Psoas muscle (tissue), 8 donors: ENCODE measurements at places on chromosomes 3 and 15. TPM values are rescaled to one million over a fixed set of nuclear protein-coding genes. Genes with fewer than 3 reads are reported as not detected.

GRCh38 chr3:177473184-177473583 lies 275.9 kb upstream of the TBL1XR1 start:
- no peak for DNase-seq
- H3K4me3 ChIP-seq, result no peak overlapping the region
- no peak overlapping the region for H3K27ac ChIP-seq
- H3K36me3 ChIP-seq, result no peaks in the 10 kb centered on the region
- no peaks in the 10 kb centered on the region for H3K27me3 ChIP-seq
- peaks cover 4% of the 10 kb centered on the region for H3K4me1 ChIP-seq

- H3K36me3 ChIP-seq, result no peaks in the 10 kb centered on the region
- no peak overlapping the region for H3K27ac ChIP-seq
- no peak for DNase-seq
- no peaks in the 10 kb centered on the region for H3K27me3 ChIP-seq
- no peak overlapping the region for H3K4me3 ChIP-seq
These were observed 34.3 kb upstream of the SLC25A26 start for GRCh38 chr3:66186545-66186944.

- H3K36me3 ChIP-seq, result no peaks in the 10 kb centered on the region
- H3K27me3 ChIP-seq, result no peaks in the 10 kb centered on the region
- H3K27ac ChIP-seq, result peak overlapping the region; percentile 24
- H3K4me1 ChIP-seq, result peaks cover 12% of the 10 kb centered on the region
- DNase-seq, result no peak
These were observed 13.8 kb upstream of the SEMA4B start for GRCh38 chr15:90187257-90187868.

GRCh38 chr3:46897031-46897430 lies 19.5 kb downstream of the PTH1R start:
- H3K27me3 ChIP-seq, result no peaks in the 10 kb centered on the region
- peak; percentile 8 for DNase-seq
- H3K4me1 ChIP-seq, result no peaks in the 10 kb centered on the region

GRCh38 chr15:101018016-101018415 lies 98.9 kb downstream of the LRRK1 start:
- no peaks in the 10 kb centered on the region for H3K4me1 ChIP-seq
- no peak overlapping the region for H3K27ac ChIP-seq
- H3K36me3 ChIP-seq, result no peaks in the 10 kb centered on the region
- no peak overlapping the region for H3K4me3 ChIP-seq
- no peak for DNase-seq

DNA sequence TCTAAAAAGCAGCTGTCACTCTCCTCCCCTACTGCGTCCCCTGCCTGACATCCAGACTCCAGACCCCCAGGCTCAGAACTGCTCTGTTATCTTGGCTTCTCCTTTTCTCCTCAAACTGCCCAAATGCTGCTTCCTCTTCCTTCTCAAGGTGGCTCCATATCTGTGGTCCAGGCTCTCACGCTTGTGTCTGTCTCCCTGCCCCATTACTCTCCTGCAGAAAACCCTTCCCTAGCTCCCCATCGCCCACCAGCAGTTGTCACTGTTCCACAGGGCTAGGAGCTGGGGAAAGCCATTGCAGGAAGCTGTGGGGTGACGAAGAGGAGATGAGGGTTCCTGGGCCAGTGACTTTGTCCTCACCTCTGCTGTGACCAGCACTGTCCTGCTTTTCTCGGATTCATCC lies 30.7 kb upstream of the CGNL1 start:
- H3K36me3 ChIP-seq, result no peaks in the 10 kb centered on the region
- H3K27me3 ChIP-seq, result no peaks in the 10 kb centered on the region
- DNase-seq, result no peak
- no peak overlapping the region for H3K4me3 ChIP-seq

DNA sequence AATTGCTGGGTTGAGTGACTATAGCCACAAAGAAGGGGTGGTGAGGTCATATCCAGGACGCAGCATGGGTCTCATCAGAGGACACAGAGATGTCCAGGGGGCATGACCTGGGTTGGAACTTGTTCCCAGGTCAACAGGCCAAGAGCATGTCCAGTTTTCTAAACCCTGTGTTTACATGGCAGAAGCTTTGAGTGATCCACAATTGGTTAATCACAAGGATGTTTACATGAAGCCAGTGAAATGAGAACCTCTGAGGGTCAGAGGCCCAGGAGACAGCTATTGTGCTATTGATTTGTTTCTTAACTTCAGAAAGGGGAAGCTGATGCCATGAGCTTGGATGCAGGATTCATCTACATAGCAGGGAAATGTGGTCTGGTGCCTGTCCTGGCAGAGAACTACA lies 42.2 kb upstream of the TOPBP1 start:
- no peaks in the 10 kb centered on the region for H3K27me3 ChIP-seq
- H3K36me3 ChIP-seq, result no peaks in the 10 kb centered on the region
- DNase-seq, result no peak
- H3K27ac ChIP-seq, result no peak overlapping the region
- H3K4me3 ChIP-seq, result no peak overlapping the region

- no peak overlapping the region for H3K4me3 ChIP-seq
- H3K27me3 ChIP-seq, result no peaks in the 10 kb centered on the region
- DNase-seq, result no peak
- no peaks in the 10 kb centered on the region for H3K36me3 ChIP-seq
These were observed 117.1 kb downstream of the NEK11 start for GRCh38 chr3:131143802-131144201.

DNA sequence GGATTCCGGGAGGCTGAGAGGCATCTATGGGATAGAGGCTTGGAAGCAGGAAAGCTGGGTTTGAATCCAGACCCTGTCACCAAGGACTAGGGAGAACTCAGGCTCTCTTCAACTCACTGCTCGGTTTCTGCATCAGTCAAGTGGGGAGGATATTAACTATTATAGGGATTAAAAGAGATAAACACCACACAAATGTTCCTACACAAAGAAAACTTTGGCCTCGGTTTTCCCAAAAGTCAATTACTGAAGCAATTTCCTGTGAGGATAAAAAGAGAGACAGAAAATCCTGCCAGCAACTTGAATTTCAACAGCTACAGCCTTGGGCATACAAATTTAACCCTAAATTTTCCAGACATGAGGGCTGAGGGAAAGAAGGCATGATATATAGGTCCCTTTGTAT lies 36.0 kb downstream of the ITGB5 start:
- no peak for DNase-seq
- peaks cover under 1% of the 10 kb centered on the region for H3K4me1 ChIP-seq
- H3K4me3 ChIP-seq, result no peak overlapping the region
- H3K36me3 ChIP-seq, result peaks cover 2% of the 10 kb centered on the region
- no peak overlapping the region for H3K27ac ChIP-seq

DNA sequence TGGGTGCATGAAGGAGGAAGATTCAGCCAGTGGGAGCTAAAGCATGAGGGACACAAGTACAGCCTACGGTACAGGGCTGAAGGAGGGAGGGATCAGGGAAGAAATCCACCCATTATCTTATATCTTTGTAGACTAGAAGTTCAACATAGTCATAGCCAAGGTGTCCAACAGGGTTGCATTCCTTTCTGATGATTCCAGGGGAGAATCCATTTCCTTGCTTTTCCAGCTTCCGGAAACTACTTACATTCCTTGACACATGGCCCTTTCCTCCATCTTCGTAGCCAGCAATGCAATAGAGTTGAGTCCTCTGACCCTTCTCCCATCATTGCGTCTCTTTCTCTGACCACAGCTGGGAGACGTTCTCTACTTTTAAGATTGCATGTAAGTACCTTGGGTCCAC lies 471.0 kb upstream of the SEMA6D start:
- no peaks in the 10 kb centered on the region for H3K4me1 ChIP-seq
- H3K27ac ChIP-seq, result no peak overlapping the region
- no peak overlapping the region for H3K4me3 ChIP-seq
- no peak for DNase-seq

- DNase-seq, result no peak
- H3K27ac ChIP-seq, result no peak overlapping the region
- no peaks in the 10 kb centered on the region for H3K27me3 ChIP-seq
- no peaks in the 10 kb centered on the region for H3K4me1 ChIP-seq
- no peak overlapping the region for H3K4me3 ChIP-seq
These were observed 259.2 kb downstream of the GBE1 start for GRCh38 chr3:81502236-81502635.

- peak overlapping the region; percentile 91 for H3K4me3 ChIP-seq
- no peaks in the 10 kb centered on the region for H3K36me3 ChIP-seq
These were observed 802 bp upstream of the NECTIN3 start for GRCh38 chr3:111070772-111071256.

DNA sequence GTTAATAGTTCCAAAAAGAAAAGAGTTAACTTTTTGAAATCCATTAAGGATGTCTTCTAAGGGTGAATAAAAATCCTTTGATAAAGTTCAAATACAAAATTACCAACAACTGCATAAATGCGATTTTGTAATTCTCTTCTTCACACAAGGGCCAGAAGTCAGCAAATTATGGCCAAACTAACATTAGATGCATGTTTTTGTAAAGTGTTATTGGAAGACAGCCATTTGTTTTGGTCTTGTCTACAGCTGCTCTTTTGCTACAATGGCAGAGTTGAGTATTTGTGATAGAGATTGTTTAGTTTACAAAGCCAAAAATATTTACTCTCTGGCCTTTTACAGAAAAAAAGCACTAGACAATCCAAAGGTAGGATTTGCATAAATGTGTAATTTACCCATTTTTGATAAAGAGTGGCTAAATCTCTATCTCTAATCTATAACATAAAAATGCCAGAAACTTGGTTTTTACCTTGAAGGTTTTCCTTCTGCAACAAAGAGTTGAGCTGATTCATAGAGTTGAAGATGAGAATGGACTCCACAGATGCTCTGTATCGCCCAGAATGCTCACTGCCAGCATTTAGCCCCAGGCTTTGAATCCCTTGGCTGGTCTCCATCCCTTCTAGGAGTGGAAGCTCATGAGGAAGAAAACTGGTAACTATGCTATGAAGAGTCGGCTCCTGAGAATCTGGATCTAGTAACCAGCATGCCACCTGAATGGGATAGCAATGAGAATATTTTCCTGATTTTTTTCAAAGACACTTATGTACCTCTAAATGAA lies 64.5 kb downstream of the POLQ start:
- no peak for DNase-seq
- no peaks in the 10 kb centered on the region for H3K27me3 ChIP-seq
- H3K36me3 ChIP-seq, result no peaks in the 10 kb centered on the region
- H3K27ac ChIP-seq, result no peak overlapping the region
- no peaks in the 10 kb centered on the region for H3K4me1 ChIP-seq
- no peak overlapping the region for H3K4me3 ChIP-seq

DNA sequence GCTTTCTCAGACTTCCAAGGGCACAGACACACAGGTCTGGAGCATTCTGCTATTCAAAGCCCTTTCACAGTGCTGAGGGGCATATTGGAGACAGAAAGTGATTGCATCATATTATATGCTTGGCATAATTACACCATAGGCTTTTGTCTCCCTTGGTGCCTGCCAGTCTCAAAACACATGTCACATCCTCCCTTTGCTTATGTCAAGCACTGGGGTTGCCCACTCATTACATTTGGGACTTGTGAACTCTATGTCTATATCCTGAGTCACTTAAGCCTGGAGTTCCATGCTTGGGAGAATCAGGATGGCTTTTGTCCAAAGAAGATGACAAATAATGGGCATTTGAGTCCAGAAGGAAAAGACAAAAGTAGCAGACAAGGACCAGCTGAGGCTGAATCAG lies 12.3 kb upstream of the PDZRN3 start:
- no peak overlapping the region for H3K27ac ChIP-seq
- H3K27me3 ChIP-seq, result no peaks in the 10 kb centered on the region
- no peaks in the 10 kb centered on the region for H3K4me1 ChIP-seq
- DNase-seq, result no peak

GRCh38 chr15:44317423-44318058 lies 29.0 kb downstream of the GOLM2 start:
- H3K4me3 ChIP-seq, result no peak overlapping the region
- H3K36me3 ChIP-seq, result no peaks in the 10 kb centered on the region
- H3K4me1 ChIP-seq, result no peaks in the 10 kb centered on the region
- H3K27ac ChIP-seq, result no peak overlapping the region
- DNase-seq, result no peak

DNA sequence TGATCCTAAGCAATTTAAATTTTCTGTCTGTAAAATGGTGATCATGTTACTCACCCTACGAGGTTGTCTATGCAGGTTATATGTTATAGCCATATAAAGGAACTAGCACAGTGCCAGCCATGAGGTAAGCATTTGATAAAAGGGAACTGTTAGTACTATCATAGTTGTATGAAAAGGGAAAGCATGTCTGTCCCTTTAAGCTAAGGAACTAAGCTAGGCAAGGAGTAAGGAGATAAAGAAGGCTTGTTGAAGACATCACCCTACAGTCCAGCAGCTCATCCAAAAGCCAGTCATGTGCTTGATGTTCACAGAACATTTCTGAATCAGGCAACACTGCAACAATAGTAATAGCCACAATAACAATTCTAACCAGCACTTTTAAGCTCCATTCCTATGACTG lies 243.9 kb downstream of the ZBTB20 start:
- H3K27me3 ChIP-seq, result no peaks in the 10 kb centered on the region
- H3K36me3 ChIP-seq, result no peaks in the 10 kb centered on the region
- H3K4me1 ChIP-seq, result peaks cover 29% of the 10 kb centered on the region
- no peak overlapping the region for H3K4me3 ChIP-seq
- peak overlapping the region; percentile 42 for H3K27ac ChIP-seq

GRCh38 chr3:46883054-46883829 lies 5.7 kb downstream of the PTH1R start:
- peak overlapping the region; percentile 71 for H3K4me3 ChIP-seq
- H3K4me1 ChIP-seq, result peaks cover 4% of the 10 kb centered on the region
- DNase-seq, result no peak
- no peak overlapping the region for H3K27ac ChIP-seq
- peaks cover 42% of the 10 kb centered on the region for H3K27me3 ChIP-seq
- no peaks in the 10 kb centered on the region for H3K36me3 ChIP-seq

- peaks cover 20% of the 10 kb centered on the region for H3K27me3 ChIP-seq
- H3K27ac ChIP-seq, result no peak overlapping the region
- no peaks in the 10 kb centered on the region for H3K4me1 ChIP-seq
- no peak overlapping the region for H3K4me3 ChIP-seq
- H3K36me3 ChIP-seq, result no peaks in the 10 kb centered on the region
These were observed 23.2 kb upstream of the LCTL start for GRCh38 chr15:66588971-66589370.

DNA sequence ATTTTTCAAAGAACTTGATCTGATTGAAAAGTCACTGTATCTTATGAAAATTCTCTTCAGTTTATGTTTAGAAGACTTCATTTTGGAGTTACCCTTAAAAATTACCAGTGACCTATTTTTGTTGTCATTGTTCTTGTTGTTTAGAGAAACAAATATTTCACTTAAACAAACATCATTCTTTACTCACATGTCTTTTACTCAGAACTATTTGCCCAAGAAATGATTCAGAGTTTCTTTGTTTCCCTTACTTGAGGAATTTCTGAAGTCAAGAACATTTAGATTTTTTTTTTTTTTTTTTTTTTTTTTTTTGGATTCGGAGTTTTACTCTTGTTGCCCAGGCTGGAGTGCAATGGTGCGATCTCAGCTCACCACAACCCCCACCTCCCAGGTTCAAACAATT lies 259.6 kb upstream of the UBE2E1 start:
- H3K27me3 ChIP-seq, result no peaks in the 10 kb centered on the region
- DNase-seq, result no peak
- H3K27ac ChIP-seq, result no peak overlapping the region
- H3K4me3 ChIP-seq, result no peak overlapping the region
- no peaks in the 10 kb centered on the region for H3K36me3 ChIP-seq

CCR1 gene
- 1.7 TPM for total RNA-seq

CADPS gene
- total RNA-seq, result not detected

MESP2 gene
- not detected for total RNA-seq

TNFSF10 gene
- total RNA-seq, result 8.5 TPM

SLC22A14 gene
- 0.08 TPM for total RNA-seq

LCTL gene
- not detected for total RNA-seq

MINDY4B gene
- total RNA-seq, result not detected

TAGLN3 gene
- total RNA-seq, result not detected
